ENCODE measurements at places on chromosomes 4 and X. TPM values are rescaled to one million over a fixed set of nuclear protein-coding genes. Genes with fewer than 3 reads are reported as not detected.
A peak's percentile ranks its signal among the peaks of the same experiment; 100 is the strongest.

DNA sequence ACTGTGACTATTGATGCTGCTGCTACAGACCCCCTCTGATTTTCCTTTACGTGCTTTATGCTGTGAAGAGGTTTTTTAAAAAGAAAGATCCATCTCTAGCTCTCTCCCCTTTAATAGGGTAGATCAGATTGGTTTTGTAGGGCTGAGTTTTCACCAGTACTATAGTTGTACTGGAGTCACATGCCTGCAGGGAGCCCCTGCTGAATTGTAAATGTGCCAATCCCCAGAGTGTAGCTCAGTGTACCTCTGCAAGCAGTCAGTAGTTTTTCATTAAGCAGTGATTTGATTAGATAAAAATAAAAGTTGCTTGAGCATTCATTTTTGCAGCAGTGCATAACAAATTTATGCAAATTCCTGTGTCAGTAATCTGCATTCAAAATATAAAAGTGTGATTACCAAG lies 179.2 kb downstream of the IL1RAPL2 start:
- DNase-seq: no peak

DNA sequence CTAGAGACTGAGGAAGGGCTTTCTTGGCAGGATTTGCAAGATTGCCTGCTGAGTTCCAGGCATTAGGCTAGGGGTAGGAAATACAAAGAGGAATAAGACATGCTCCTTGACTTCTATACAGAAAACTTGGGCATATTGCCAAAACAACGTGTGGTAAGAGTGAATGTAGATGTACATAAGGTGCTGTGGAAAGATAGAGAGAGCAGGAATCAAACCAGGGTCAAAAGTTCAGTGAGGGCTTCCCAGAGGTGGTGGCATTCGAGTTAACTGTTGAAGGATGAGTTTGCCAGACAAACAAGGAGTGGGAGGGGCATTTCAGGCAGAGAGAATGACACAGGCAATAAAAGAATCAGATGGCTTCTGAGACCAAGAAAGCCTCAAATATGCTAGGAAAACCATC lies 187.9 kb downstream of the KDR start:
- DNase-seq: no peak

DNA sequence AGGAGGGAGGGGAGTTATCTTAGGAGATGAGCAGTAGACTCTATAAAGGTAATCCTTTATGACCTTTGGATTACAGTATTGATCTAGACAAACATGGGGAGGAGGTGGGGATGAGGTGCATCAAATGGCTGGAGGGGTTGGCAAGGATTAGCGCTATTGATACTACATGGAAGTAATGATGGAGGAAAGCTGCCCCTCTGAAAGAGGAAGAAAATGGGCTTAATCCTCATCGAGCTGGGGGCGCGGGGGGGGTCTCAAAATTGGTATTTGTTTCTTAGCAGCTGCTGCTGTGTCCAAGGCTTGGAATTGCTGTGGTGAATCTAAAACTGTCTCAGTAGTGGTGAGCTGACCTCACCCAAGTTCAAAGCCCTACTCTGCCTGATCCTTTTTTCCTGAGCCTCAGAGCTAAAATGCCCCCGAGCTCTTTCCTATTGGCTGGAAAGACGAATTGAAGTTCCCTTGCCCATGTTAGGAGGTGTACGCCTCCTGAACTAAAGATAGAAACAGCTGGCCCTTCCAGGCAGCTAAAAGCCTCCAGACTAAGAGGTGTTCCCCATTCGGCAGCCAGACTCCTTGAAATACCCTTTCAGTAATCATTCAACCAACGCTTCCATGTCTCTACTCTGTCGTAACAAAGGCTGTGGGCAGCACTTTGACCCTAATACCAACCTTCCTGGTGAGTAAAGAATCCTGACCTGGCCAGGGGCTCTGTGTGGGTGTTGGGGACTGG lies at the start of gene ITGB1BP2:
ITGB1BP2 (plus strand) TSS at position 556 of the 730 bp plus-strand sequence; CDS start at position 613, 57 bp downstream.
- DNase-seq: peak; percentile 31

- no peak for DNase-seq
These were observed 7.3 kb downstream of the PPP1R3F start for GRCh38 chrX:49276671-49277534.

GRCh38 chrX:46576458-46576857 lies 2.9 kb downstream of the CHST7 start:
- peak; percentile 25 for DNase-seq

- no peak for DNase-seq
These were observed 38.6 kb downstream of the ALG13 start for GRCh38 chrX:111719426-111720210.

DNA sequence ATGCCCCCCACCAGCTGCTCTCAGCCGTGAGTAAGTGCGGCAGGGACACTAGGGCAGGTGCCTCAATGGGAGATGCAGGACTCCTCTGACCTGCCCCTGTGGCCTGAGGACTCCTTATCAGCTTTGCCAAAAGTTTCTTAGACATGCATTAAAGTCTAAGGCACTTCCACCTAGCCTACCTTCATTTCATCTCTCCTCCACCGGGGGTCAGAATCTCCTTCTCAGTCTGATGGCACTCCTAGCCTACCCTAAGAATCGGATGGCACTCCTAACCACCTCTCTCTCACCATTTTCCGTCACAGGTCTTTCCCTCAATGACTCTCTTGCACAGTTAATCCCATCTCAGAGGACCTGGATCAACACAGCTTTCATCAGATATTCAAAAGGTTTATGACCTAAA lies 85.9 kb downstream of the OTC start:
- no peak for DNase-seq

DNA sequence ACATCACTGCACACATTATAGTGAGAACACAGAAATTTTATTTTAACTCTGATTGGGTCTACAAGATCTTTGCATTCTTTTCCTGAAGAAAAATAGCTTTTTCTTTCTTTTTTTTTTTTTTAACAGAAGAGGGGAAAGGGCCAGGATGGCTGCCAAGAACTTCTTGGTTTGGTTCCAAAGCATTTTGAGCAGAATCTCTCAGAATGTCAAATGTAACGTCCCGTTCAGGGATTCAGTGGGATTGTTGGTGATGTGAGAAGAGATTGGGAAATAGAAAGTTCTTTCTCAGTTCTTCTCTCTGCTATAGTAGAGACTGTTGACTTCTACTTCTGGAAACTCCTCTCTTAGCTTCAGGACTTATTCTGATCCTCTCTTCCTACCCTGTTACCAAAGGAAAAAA lies 70.9 kb upstream of the CBR4 start:
- peak; percentile 91 for DNase-seq

DNA sequence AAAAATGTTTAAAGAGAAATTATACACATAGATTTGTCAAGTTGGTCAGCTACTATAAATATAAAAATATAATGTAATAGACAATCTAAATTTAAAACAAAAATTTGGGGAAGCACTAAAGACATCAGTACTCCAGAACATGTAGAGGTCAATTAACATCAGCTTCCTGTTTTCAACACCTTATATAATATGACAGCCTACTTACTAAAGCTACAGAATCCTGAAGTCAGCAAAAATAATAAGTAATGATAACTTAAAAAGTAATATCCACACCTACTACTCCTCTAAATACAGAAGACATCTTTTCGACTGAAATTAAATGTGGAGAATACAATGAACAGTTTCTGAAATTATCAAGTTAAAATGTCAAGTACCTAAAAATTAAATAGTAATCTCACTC lies 118.6 kb downstream of the LRBA start:
- DNase-seq: no peak

DNA sequence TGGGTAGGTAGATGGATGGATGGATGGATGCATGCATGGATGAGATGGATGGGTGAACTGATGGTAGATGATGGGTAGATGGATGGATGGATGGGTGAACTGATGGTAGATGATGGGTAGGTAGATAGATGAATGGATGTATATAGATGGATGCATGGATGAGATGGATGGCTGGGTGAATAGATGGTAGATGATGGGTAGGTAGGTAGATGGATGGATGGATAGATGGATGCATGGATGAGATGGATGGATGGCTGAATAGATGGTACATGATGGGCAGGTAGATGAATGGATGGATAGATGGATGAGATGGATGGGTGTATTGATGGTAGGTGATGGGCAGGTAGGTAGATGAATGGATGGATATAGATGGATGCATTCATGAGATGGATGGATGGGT lies 15.1 kb upstream of the SLC25A6 start:
- DNase-seq: no peak

DNA sequence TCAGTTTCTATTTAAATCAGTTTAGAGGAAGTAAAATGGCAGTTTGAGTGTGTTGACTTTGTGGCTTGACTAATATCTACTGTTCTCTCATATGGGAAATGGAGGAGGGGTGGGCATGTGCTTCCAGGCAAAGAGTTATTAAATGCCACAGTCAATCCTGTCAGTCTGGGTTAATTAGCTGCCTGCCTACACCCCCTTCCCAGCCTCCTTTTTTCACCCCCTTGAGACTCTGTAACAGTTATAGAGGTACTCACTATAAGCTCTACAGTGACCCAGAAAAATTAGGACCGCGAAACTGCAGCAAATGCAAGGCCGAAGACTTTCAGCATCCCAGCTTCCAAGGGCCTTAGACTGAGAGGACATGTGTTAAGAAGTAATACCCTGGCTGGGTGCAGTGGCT lies 165.2 kb downstream of the CORIN start:
- no peak for DNase-seq

DNA sequence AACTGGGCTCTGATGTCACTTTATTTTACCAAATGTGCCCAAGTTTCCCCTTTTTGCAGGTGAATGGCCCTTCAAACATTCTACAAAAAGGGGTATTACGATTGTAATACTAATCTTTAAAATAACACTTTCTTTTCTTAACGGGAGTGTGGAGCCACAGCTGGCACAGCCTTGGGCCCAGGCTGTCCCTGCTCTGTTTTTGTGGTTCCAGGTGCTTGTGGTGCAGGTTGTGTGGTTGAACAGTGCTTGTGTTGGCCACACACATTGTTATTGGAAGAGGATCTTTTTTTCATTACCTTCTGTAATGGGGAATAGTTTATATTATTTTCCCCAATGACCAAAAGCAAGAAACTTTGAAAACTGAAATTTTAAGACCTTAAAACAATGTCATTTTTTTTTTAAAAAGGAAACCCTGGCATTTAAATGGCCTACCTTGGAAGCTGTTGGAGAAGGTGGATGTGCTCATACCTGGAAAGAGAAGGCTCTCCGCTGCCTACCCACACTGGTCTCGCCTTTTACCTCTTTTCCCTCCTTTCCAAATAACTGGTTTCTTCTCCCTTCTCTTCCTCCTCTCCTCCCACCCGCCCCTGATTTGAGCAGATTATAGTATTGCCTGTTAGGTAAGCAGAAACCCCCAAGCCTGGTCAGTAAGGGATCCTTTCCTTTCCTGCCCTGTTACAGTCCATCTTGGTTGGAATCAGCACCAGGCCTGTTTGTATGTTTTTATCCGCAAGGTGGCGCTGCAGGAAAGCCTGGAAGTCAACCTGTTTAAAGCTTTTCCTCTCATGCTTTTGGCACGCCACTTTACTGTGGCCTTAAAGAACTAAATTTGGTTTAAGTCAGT lies 28.6 kb downstream of the HADH start:
- peak; percentile 82 for DNase-seq

DNA sequence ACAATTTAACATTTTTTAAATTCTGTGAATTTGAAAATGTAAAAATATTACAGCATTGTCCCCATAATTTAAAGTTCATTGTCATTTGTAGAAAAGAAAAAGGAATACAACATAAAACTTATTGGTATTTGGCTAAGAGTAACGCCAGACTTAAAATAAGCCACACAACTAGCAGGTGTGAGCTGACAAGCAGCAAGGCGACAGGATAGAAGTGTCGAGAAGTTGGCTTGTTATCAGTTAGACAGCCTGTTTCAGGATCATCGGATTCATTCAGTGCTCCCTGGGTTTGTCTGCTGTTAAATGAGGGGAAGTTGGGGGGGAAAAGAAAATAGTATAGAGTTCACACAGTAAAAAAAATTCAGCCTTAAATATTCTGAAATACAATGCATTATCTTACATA lies 393.6 kb downstream of the IL15 start:
- no peak for DNase-seq

- no peak for DNase-seq
These were observed 42.4 kb downstream of the FNIP2 start for GRCh38 chr4:158811216-158811540.

DNA sequence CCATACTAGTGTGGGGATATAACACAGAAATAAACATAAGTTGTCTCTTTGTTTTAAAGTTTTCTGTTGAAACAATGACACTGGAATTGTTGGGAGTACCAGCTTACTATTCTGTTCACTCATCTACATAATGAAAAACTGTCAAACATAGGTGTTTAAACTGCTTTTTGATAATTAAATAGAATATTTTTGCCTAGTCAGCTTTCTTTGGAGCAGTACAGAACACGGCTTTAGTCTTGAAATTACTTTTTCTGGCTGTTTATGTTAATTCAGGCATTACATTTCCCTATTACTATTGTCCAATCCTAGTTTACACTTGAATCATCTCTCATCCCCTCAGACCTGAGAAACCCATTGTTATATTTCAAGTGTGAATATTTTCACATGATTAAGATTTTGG lies 73.0 kb downstream of the FAM47B start:
- DNase-seq: no peak

GRCh38 chr4:25171201-25171865 lies 11.1 kb upstream of the SEPSECS start:
- DNase-seq: no peak

DNA sequence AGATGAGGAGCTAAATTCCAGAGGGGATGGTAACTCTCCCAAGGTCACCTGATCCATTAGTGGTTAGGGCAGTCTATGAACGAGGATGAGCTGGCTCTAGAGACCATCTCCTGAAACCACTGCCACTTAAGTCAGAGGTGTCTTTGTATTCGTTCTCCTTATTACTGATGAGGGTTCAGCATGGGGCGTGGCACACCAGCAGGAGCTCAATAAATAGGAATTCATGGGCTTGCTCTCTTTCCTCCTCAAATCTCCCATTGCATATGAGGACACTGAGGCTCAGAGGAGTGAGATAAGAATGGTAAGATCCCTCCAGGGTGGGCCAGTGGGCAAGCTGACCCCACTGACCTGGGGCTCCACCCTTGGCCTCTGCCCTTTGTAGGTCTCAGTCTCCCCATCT lies 1.7 kb upstream of the GATA1 start:
- no peak for DNase-seq

- DNase-seq: no peak
These were observed 74.6 kb downstream of the PABPC4L start for GRCh38 chr4:134126955-134127354.

IGSF1 gene
- polyA plus RNA-seq: 99.1 TPM

SLC34A2 gene
- 0.07 TPM for polyA plus RNA-seq

SERPINA7 gene
- not detected for polyA plus RNA-seq

CSN3 gene
- polyA plus RNA-seq: not detected

ADH6 gene
- 2.2 TPM for polyA plus RNA-seq

LRBA gene
- not detected for polyA plus RNA-seq

UGT2A3 gene
- polyA plus RNA-seq: 0.22 TPM

PCGF3 gene
- polyA plus RNA-seq: 56.2 TPM

PAGE5 gene
- not detected for polyA plus RNA-seq

EVC2 gene
- 3.6 TPM for polyA plus RNA-seq

BCOR gene
- 26.0 TPM for polyA plus RNA-seq

GIMD1 gene
- polyA plus RNA-seq: not detected

TNIP3 gene
- polyA plus RNA-seq: 0.23 TPM

DCAF4L1 gene
- 0.17 TPM for polyA plus RNA-seq

FAM184B gene
- polyA plus RNA-seq: not detected

PRSS12 gene
- 9.1 TPM for polyA plus RNA-seq

FAM9B gene
- polyA plus RNA-seq: not detected

SYTL5 gene
- 0.40 TPM for polyA plus RNA-seq

LRIT3 gene
- polyA plus RNA-seq: 0.75 TPM

ETDA gene
- polyA plus RNA-seq: not detected

Measured in muscle of arm (tissue), 14 donors.